Astrocyte (in vitro differentiated cells and primary cell): ENCODE measurements at places on chromosomes 6 and 20. TPM values are rescaled to one million over a fixed set of nuclear protein-coding genes. Genes with fewer than 3 reads are reported as not detected.

- DNase-seq: no peak
Observed at GRCh38 chr6:255041-255750, 37.1 kb upstream of the DUSP22 start.

DNA sequence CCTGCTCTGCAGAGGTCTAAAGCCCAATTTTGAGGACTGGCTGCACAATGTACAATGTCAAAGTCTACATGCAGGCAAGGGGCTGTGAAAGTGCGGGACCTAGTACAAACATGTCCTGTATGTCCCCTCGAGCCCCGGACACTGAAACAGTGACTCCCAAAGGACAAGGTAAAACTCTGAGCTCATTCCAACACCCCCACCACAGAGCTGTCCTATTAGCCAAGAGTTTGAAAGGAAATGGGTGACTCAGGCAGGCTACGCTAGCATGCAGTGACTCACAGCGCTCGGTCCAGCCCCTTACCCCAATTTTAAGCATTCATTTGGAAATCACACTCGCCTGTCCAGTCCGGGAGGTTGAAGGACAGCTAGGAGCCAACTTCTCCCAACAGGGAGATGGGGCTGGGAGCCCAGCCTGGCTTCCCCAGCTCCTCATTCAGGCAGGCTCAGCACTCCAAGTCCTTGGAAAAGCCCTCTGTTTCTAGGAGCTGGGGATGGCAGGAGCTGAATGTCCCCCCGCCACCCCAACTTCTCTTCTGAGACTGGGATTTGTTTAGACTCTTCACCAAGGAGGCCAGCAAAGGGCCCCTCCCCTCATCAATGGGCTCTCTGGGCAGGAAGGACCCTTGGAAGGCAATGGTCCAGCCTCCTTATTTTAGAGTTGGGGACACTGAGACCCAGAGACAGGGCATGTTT, 3.9 kb downstream of the SDC4 start:
- DNase-seq: peak; percentile 90

The GNRH2 gene
- 0.89 and 1.4 TPM in 2 replicates for total RNA-seq

- peak; percentile 68 for DNase-seq
Observed at GRCh38 chr6:10951675-10952282, 64.9 kb downstream of the SYCP2L start.

The SEL1L2 gene
- total RNA-seq: not detected in 2 replicates
